ENCODE measurements at places on chromosomes 6 and 20.

DNA sequence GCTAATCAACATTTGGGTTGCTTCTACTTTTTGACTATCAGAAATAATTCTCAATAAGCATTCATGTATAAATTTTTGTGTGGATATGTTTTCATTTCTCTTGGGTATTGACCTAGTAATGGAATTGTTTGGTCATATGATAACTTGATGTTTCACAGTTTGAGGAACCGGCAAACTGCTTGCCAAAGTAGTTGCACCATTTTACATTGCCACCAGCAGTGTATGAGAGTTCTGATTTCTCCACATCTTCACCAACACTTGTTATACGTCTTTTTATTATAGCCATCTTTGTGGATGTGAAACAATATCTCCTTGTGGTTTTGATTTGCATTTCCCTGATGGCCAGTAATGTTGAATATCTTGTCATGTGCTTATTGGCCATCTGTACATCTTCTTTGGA is 42.6 kb upstream of the TGM2 start:
- H3K36me3 ChIP-seq: no peaks in the 10 kb centered on the region

GRCh38 chr6:122129313-122130025 is 270.0 kb upstream of the HSF2 start:
- H3K36me3 ChIP-seq: no peaks in the 10 kb centered on the region
- H3K4me1 ChIP-seq: no peaks in the 10 kb centered on the region
- no peak for DNase-seq
- H3K4me3 ChIP-seq: no peak overlapping the region
- no peak overlapping the region for H3K27ac ChIP-seq

GRCh38 chr20:48912065-48912464 is 9.4 kb upstream of the ARFGEF2 start:
- peak overlapping the region; percentile 13 for H3K4me3 ChIP-seq
- H3K4me1 ChIP-seq: peaks cover 21% of the 10 kb centered on the region
- H3K27ac ChIP-seq: peak overlapping the region; percentile 86
- no peaks in the 10 kb centered on the region for H3K36me3 ChIP-seq
- no peaks in the 10 kb centered on the region for H3K27me3 ChIP-seq

GRCh38 chr6:131387562-131388447 is 185.2 kb upstream of the ARG1 start:
- peaks cover 8% of the 10 kb centered on the region for H3K27me3 ChIP-seq
- DNase-seq: no peak
- no peaks in the 10 kb centered on the region for H3K36me3 ChIP-seq
- H3K4me1 ChIP-seq: no peaks in the 10 kb centered on the region

GRCh38 chr20:45752746-45753145 is 30.6 kb downstream of the SPINT4 start:
- no peak overlapping the region for H3K27ac ChIP-seq
- DNase-seq: no peak
- H3K36me3 ChIP-seq: no peaks in the 10 kb centered on the region
- H3K4me3 ChIP-seq: no peak overlapping the region
- H3K27me3 ChIP-seq: peaks cover 6% of the 10 kb centered on the region
- no peaks in the 10 kb centered on the region for H3K4me1 ChIP-seq

DNA sequence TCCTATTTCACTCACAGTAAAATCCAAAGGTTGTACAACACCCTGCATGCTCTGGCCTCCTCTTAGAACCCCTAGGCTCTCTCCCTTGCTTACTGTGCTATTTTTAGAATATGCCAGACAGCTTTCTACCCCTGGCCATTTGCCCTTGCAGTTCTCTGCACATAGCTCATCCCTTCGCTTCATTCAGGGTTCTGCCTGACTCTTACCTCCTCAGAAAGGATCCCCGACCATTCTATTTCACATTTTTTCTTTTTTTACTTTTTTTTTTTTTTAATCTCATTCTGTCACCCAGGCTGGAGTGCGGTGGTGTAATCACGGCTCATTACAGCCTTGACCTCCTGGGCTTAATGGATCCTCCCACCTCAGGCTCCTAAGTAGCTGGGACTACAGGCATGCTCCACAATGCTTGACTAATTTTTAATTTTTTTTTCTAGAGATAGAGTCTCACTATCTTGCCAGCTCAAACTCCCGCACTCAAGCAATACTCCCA is 33.6 kb downstream of the COMMD7 start:
- no peak for DNase-seq
- peaks cover 5% of the 10 kb centered on the region for H3K4me1 ChIP-seq
- H3K27me3 ChIP-seq: no peaks in the 10 kb centered on the region

DNA sequence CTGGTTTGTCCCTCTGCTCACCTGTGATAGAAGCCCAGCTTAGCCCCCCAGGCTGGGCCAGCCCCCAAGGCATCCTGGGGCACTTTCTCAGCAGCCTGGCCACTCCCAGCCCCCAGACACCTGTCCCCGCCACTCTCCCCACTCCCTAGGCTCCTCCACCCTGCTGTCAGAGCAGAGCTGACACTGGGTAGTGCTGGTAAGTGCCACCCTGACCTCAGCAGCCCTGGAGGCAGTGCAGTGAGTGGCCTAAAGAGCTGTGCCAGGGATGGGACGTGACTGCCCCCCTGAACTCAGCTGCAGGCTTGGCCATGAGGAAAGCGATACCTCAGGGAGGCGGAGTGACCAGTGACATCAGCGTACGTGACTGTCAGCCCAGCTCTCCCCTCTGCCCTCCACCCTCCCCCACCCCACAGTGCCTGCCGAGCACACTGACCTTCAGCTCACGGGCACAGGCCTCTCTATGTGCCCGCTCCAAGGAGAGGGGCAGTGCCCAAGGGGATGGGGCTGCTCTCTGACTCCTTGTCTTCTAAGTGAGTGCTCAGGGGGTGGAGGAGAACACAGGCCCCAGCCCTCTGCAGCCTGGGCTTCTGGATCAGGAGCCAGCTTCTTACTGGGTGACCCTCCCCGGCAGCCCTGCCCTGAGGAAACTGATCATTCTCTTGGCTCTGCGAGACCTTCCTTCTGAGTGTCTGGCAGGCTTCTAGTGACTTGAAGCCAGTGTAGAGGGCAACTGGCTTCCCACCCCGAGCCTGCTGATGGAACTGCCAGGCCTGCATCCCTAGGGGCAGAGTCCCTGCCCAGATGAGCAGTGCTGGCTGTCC is 172.7 kb downstream of the MRPL14 start:
- H3K27ac ChIP-seq: no peak overlapping the region
- H3K27me3 ChIP-seq: peaks cover 13% of the 10 kb centered on the region
- H3K4me3 ChIP-seq: no peak overlapping the region
- no peak for DNase-seq
- peaks cover 3% of the 10 kb centered on the region for H3K36me3 ChIP-seq
- no peaks in the 10 kb centered on the region for H3K4me1 ChIP-seq

DNA sequence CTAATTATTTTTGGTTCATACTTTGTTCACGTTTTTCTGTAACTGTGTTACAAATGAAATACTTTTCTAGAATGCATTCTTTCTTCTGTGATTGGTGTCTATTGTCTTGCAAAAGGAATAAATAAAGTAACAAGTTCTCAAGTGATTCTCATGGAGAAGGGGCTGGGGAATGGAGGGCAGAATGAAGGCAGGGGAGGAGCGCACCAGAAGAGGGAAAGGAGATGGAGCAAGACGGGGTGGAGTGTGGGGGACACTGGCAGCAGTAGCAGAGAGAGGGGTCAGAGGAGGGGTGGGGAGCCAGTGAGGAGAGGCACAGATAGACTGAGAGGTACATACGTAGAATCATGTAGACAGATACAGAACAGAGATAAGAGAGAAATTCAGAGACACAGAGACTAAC is 136.5 kb downstream of the CARMIL1 start:
- no peak overlapping the region for H3K27ac ChIP-seq
- H3K4me3 ChIP-seq: no peak overlapping the region
- H3K36me3 ChIP-seq: peaks cover 6% of the 10 kb centered on the region
- H3K27me3 ChIP-seq: no peaks in the 10 kb centered on the region

DNA sequence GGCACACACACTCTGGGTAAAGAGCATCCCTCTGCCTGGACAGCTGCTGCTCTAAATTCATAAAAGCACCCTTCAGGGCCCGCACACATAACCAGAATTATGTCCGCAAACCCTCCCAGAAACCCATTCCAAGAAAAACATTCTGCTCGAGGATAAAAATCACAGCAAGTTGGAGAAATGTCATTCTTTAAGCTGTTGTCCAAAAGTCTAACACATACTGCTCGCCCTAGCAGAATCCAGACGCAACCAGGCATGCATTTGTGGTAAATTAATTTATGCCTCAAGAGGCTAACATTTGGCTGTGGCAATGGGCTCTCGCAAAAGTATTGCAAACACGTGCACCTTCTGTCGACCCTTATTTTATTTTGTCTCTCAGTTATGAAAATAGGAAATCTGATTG is 116.1 kb upstream of the INSM1 start:
- H3K36me3 ChIP-seq: no peaks in the 10 kb centered on the region
- no peak overlapping the region for H3K4me3 ChIP-seq

- peaks cover 11% of the 10 kb centered on the region for H3K27me3 ChIP-seq
- H3K4me1 ChIP-seq: peaks cover 2% of the 10 kb centered on the region
- peaks cover 2% of the 10 kb centered on the region for H3K36me3 ChIP-seq
- DNase-seq: no peak
- H3K4me3 ChIP-seq: no peak overlapping the region
Measured at GRCh38 chr20:33097001-33097400, 17.6 kb downstream of the BPIFB4 start.

- H3K36me3 ChIP-seq: peaks cover 39% of the 10 kb centered on the region
- no peaks in the 10 kb centered on the region for H3K4me1 ChIP-seq
- no peak for DNase-seq
- no peak overlapping the region for H3K27ac ChIP-seq
- no peak overlapping the region for H3K4me3 ChIP-seq
Measured at GRCh38 chr6:111672761-111673450, 67.2 kb upstream of the TRAF3IP2 start.
